NCI-H460 (cell line): ENCODE measurements at places on chromosomes 12 and 14. TPM values are rescaled to one million over a fixed set of nuclear protein-coding genes. Genes with fewer than 3 reads are reported as not detected.

DNA sequence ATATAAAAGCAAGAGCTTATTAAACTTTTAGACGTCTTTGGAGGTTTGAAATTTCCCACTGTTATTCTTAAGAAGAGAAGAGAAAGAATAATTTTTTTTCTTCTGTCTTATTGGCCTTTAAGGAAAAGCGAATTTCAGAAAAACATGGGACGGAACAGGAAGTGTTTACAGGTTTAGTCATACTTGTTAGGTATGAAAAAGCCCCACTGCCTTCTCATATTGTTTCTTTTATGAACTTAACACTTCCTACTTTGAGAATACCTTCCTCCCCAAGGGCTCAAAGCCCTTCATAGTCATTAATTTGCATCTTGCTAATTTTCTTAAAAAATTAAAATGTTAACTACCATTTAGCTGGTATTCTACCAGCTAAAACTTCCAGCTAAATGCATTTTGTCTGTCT is 82.0 kb downstream of the ETV6 start:
- no peak for DNase-seq

- no peak for DNase-seq
Measured at GRCh38 chr12:64903479-64904152, 79.2 kb downstream of the TBC1D30 start.

DNA sequence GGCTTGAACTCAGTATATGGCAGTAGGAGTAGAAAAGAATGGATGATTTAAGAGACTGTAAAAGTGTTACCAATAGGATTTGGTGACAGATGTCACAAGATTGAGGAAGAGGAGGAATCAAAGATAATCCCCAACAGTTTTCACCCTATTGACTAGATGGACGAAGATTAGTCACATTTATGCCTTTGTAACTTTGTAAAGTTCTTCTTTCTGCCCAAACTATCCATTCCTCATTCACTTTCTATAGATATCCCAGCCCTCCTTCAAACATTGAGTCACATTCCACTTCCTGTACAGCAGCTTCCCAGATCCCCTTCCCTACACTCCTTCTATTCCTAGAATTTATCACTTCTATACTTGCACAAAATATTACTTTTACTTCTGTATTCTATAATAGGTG is 207.9 kb downstream of the BTG1 start:
- no peak for DNase-seq

DNA sequence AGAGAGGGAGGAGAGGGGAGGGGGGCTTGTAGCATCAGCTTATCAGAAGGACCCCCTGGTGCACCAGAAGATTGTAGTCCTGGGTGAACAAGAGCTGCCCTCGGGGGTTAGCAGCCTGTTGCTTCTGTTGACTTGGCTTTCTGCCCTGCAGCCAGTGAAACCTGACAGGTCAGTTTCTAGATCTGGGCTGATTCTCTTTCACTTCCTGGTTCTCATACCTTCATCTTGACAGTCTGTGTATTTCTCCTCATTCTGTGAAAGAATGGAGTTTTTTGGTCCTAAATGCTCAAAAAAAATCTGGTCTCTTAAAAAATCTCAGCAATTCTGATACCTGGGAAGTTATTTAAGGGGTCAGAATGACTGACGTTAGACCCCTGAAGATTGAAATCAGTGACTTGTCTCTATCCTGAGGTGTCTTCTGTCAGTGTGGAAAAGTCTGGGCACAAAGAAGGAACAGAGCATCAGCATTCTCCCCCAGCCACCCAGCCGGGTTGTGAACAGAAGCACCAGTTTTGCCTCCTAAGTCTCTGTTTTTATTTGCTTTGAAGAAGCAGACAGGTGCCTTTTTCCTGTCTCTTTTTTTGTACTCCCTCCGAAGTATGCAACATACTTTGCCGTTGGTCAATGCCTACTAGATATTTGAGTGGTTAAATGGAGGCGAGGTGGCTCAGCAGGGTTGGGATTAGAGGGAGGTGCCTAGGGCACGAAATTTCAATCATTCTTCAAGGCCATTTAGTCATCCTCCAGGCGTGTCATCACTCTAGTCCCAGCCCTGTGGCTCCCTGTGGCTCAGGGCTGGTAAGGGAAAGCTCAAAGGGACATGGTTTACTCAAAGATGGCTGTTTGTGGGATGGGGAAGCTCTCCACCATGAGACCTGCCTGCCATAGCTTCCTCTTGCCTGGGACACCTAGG is 24.0 kb downstream of the TTC9 start:
- peak; percentile 6 for DNase-seq

DNA sequence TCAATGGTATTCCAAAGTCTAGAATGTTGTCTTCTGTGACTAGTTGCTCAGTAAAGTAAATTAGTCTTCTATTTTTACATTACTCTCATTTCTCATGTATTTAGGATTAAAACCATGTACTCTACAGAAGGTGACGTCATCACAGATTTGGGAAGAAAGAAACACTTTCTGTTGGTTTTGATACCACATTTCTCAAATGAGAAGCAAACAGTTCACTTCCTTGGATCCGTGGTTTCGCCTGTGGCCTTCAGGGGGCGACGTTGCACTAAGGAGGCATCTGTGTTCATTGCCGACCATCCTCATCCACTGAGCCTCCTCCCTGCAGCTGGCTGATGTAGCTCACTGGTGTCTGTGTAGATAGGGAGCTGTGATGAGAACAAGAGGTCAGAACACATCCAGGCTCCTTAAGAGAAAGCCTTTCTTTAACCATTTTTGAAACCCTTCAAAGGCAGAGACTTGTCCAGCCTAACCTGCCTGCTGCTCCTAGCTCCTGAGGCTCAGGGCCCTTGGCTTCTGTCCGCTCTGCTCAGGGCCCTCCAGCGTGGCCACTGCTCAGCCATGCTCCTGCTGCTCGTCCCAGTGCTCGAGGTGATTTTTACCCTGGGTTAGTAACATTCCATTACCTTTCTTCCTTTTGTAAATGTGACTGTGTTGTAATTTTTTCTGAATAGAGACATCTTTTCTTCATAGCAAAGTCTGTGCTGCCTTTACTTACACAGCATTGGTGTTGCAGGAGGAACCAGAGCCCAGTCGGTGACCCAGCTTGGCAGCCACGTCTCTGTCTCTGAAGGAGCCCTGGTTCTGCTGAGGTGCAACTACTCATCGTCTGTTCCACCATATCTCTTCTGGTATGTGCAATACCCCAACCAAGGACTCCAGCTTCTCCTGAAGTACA is 220.6 kb upstream of the OR4E1 start:
- DNase-seq = no peak

DNA sequence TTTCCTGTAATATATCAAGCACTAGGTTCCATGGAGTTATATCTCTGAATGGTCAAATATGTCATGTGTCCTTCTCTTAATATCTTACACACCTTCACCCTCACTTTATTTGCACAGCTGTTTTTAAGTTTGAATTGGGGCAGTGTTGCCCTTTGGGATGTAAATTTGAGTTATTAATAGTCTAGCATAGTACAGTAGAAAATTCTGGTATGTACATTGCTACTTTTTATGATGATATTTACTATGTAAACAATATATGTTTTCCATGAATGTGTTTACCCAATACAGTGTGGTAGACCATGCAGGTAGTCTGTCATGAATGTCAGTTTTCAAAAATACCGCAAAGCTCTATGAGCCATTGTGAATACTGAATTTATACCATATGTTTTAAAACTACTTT is 50.5 kb downstream of the METTL25 start:
- DNase-seq = no peak

The YBX3 gene
- total RNA-seq = 193 and 216 TPM in 2 replicates

The IL31 gene
- total RNA-seq = not detected in 2 replicates

The RPGRIP1 gene
- total RNA-seq = 0.05 TPM in 1 of 2 replicates, not detected in the other
